ENCODE measurements at places on chromosomes 1 and 21.

- no peak for DNase-seq
Observed at GRCh38 chr1:221748981-221749380, 7.1 kb upstream of the DUSP10 start.

GRCh38 chr1:219876798-219877209 is 51.6 kb downstream of the SLC30A10 start:
- no peak for DNase-seq

- DNase-seq, result no peak
Observed at GRCh38 chr1:58791106-58791505, 7.3 kb upstream of the JUN start.

GRCh38 chr1:28642056-28642846 is 616 bp downstream of the TAF12 start:
- no peak for DNase-seq

DNA sequence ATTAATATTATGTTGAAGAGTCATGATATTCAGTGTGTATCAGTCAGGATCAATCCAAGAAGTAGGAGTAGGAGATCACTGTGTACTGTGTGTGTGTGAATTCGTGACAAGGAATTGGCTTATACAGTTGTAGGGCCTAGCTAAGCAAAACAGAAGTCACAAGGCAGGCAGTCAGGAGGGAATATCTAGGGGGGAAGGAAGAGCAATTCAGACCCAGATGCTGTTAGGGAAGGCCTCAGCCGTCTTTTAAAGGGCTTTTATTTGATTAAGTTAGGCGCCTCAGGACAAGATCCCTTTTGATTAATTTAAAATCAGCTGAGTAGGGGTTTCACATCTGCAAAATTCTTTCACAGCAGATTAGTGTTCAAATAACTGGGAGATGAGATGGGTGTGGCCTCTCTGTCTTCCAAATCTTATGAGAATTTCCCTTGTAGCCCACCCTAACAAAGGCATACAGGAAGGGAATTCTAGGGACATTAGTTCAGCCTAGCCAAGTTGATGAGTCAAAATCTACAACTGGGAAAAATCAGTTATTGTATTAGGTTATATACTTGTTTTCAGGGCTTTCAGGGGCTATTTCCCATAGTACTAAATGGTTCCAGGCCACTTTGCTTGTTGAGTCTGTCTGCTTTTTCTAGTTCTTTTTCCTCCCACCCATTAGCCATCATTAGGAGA is 47.4 kb downstream of the ALG6 start:
- no peak for DNase-seq

- no peak for DNase-seq
Observed at GRCh38 chr1:197469620-197470210, 201.7 kb downstream of the CRB1 start.

- no peak for DNase-seq
Observed at GRCh38 chr1:207191061-207191460, 87.0 kb downstream of the C4BPA start.

DNA sequence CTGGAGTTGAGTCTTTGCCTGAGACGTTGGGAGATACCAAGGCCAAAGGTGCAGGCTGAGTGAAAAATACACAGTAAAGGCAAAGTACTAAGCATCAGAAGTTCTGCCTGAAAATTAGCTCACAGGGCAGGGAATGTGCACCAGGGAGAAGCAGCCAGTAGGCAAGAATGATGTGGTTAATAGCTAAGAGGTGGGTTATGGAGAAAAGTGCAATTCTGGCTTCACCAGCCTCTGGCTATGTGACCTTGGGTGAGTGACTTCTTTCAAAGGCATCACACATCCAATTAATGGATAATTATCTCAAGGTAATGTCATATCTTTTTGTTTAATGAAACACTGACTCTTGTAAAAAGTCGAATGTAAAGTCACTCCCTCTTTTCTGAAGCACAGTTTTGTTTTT is 230.7 kb upstream of the FGGY start:
- DNase-seq, result no peak

DNA sequence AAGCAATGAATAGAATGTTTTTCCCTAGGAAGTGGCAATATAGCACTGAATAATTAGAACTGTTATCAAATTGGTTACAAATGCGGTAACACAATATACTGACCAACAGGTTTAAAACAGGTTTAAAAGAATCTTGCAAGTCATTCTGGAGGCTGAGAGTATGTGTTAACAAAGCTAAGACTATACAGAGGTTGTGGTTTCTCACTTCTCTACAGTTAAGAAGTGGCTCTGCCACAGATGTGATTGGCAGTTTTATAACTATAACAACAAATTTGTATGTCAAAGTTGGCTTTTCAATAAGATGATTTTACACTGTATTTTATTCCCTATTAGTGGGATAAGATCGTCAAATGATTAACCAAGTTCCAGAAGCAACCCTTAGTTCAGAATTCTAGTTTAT is 7.1 kb downstream of the ANGEL2 start:
- DNase-seq, result no peak

GRCh38 chr1:93648656-93649055 is 33.0 kb downstream of the BCAR3 start:
- no peak for DNase-seq

DNA sequence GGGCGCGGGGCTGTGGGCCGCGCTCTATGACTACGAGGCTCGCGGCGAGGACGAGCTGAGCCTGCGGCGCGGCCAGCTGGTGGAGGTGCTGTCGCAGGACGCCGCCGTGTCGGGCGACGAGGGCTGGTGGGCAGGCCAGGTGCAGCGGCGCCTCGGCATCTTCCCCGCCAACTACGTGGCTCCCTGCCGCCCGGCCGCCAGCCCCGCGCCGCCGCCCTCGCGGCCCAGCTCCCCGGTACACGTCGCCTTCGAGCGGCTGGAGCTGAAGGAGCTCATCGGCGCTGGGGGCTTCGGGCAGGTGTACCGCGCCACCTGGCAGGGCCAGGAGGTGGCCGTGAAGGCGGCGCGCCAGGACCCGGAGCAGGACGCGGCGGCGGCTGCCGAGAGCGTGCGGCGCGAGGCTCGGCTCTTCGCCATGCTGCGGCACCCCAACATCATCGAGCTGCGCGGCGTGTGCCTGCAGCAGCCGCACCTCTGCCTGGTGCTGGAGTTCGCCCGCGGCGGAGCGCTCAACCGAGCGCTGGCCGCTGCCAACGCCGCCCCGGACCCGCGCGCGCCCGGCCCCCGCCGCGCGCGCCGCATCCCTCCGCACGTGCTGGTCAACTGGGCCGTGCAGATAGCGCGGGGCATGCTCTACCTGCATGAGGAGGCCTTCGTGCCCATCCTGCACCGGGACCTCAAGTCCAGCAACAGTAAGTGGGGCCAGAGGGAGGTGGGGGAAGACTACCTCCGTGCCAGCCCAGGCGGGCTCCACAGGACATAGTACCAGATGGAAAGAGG is 808 bp downstream of the MAP3K21 start:
- DNase-seq, result peak; percentile 9

DNA sequence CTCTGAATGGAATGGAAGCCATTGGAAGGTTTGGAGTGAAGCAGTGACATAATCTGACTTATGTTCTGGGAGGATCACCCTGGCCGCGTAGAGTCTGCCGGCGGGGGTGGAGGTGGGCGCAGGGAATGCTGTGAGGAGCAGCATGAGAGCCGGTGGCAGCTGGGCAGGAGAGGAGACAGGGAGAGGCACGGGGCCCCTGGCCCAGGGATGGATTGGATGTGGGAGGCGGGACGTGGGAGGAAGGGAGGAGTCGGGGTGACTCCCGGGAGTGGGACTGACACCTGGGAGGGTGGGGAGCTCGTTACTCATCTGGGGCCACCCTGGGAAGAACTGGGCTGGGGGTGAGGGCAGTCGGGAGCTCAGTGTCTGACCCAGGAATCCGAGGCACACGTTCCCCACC is 10.4 kb upstream of the KCNAB2 start:
- DNase-seq, result no peak

GRCh38 chr1:177429234-177429633 is 258.5 kb downstream of the BRINP2 start:
- no peak for DNase-seq

DNA sequence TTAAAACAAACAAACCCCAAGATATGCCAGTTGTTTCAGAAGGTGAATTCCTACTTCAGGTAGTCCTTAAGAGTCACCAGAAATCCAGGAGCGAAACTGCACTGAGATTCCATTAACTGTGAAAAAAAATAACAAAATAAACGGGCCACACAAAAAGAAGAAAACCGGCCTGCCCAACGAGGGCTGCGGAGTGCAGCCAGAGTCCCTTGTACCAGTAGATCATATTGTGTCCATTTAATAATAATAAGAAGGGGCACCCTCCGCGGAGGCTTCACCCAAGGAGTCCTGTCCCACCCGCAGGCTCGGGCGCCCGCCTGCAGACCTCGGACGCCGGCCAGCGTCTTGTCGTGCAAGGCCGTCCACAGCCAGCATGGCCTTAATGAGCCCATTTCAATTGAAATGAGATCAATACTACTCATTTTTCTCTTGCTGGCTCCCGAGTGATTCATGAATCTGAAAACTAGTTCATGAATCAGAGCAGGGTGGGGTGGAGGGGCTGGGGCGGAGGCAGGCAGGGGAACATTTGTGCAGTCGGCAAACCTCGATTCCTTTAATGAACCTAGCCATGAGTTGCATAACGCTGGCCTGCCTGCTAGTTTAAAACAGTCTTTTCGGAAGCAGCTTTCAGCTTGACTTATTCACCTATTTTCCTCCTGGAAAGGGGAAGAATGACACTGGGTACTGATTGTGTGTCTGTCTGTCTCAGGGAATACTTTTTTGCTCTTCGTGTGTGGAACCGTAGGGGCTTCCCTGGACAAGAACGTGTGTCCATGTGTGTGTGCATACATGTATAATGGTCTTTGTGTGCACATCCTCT is 113.1 kb upstream of the IRF2BP2 start:
- peak; percentile 51 for DNase-seq

DNA sequence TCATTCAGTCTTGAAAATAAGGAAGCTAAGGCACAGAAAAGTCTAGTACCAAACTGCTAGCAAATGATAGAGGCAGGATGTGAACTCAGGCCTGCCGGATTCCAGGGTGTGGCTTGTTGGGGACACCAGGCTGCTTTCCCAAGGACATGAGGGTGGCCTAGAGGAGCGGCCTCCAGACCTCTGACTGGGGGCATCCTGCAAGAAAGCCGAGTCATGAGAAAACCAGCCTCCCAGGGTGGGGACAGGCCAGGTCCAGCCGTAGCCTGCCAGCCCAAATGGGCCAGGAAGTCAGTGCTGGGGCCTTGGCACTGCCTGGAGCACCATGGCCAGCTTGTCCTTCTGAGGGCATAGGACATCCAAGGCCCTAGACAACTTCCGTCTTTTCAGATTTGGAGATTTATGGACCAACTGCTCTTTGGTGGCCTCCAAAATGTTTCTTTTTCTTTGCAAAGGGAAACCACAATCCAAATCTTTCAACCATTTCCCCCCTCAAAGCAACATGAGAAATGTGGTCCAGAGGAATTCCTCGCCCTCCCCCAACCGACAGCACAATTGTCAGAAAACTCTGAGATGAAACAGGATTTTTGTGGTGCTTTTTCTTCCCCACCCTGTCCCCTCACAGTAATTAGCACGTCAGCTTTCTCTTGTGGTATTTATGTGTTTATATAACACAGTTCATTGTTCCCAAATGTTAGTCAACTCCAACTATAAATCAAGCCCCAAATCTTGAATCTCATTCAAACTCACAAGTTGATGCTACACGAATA is 212.3 kb downstream of the KAZN start:
- no peak for DNase-seq

GRCh38 chr1:223665592-223666312 is at the start of gene CAPN8:
Gene CAPN8, minus strand, starts transcription at chr1:223665701. Its CDS starts 55 bp downstream, at chr1:223665646.
- DNase-seq, result no peak

GRCh38 chr21:16863908-16864307 is 648.9 kb upstream of the CXADR start:
- DNase-seq, result no peak

DNA sequence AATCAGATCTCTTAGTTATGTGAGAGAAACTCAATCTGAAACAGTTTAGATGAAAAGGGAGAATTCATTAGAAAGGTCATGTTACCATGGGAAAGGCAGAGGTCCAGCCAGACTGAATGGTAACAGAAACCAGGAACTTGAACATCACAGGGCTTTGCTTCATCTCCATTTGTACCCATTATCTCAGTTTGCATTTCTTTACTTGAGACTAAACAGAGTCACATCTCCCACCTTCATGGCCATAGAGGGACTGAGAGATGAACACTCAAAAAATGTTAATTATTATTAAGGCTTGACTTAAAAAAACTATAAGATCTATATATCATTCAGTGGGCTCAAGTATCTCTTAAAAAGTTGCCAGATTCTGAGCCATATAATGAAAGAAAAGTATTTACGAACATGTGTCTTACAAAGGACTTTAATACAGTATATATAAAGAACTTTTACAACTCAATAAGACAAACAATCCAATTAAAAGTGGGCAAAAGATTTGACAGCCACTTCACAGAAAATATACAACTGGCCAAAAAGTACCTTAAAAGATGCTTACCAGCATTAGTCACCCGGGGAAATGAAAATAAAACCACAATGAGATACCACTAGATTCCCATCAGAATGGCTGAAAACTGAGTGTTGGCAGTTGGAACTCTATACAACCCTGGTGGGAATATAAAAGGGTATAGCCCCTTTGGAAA is 13.2 kb downstream of the KYAT3 start:
- DNase-seq, result no peak

DNA sequence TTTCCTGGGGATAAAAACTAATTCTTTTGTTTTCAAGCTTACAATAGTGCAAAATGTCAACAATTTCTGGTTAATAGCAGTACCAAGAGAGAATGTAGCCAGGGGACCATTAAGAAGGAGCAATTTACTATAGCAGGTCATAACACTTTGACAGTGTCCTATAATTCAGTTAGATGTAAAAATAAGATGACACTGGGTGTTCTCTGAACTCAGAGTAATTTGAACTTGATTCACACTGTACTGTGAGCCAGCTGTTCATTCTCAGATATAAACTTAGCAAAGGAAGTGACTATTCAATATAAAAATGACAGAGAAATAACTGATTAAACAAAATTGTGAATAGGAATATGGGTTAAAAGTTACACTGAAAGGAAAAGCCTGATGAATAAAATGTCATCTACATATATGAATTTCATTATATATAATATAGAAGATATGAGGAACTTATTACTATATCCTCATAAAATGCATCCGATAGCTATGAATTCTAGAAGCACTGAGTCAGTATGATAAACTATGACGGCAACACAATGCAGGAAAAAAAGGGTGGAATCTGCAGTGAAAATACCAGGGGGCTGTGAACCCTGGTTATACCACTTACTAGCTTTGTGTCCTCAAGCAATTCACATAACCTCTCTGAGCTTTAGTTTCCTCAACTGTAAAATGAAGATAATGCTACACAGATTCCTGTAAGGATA is 135.9 kb downstream of the ACBD6 start:
- DNase-seq, result no peak

- DNase-seq, result no peak
Observed at GRCh38 chr1:230772457-230773395, 25.5 kb downstream of the CAPN9 start.

GRCh38 chr21:26457817-26458216 is 115.3 kb downstream of the CYYR1 start:
- no peak for DNase-seq

Measured in activated CD4-positive, alpha-beta T cell treated with anti-CD3 and anti-CD28 coated beads for 1 hour (primary cell).